Gastroesophageal sphincter (tissue), 4 donors: ENCODE measurements at places on chromosomes 1 and 21.

DNA sequence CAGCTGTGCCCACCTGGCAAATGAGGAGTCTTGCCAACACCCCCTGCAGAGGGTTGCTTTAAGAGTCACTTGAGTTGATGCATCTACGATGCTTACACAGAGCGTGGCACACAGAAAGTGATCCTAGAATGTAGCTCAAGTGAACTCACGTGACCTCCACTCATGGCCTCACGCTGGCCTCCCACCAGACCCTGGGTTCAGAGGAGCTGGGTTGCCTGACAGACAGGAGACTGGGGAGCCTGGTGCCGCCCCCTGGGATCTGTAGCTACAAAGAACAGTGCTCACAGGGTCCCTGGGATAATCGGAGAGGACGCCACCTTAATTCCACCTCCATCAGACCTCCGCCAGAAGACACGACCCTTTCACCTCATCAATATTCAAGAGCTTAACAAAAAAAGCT lies 81.4 kb upstream of the CASZ1 start:
- no peak for ATAC-seq

GRCh38 chr1:9363061-9363471 lies 70.4 kb downstream of the SPSB1 start:
- no peak for ATAC-seq

GRCh38 chr1:25641931-25642573 lies 25.5 kb downstream of the MAN1C1 start:
- ATAC-seq, result peak; percentile 70

GRCh38 chr1:115536279-115536816 lies 105.4 kb upstream of the VANGL1 start:
- ATAC-seq, result no peak

- no peak for ATAC-seq
Measured at GRCh38 chr1:204503913-204504519, 9.4 kb upstream of the PIK3C2B start.

GRCh38 chr1:150118716-150119115 lies 31.0 kb upstream of the PLEKHO1 start:
- ATAC-seq, result no peak

DNA sequence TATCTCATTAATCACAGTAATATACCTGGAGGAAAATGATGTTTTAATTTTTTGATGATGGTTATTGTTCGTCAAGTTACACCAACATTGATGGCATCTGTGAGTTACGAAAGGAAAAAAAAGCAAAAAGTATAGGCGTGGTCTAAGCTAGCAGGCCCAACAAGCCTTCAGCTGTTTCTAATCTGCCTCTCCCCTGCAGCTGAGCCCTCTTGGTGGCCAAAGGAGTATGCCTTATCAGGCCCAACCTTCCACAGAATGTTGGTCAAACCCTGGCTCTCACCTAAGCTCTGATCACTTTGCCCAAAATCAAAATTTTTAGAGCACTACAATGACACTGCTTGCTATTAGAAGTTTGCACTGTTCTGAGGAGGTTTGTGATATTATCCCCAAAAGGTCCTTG lies 4.9 kb downstream of the C1orf105 start:
- ATAC-seq, result no peak

DNA sequence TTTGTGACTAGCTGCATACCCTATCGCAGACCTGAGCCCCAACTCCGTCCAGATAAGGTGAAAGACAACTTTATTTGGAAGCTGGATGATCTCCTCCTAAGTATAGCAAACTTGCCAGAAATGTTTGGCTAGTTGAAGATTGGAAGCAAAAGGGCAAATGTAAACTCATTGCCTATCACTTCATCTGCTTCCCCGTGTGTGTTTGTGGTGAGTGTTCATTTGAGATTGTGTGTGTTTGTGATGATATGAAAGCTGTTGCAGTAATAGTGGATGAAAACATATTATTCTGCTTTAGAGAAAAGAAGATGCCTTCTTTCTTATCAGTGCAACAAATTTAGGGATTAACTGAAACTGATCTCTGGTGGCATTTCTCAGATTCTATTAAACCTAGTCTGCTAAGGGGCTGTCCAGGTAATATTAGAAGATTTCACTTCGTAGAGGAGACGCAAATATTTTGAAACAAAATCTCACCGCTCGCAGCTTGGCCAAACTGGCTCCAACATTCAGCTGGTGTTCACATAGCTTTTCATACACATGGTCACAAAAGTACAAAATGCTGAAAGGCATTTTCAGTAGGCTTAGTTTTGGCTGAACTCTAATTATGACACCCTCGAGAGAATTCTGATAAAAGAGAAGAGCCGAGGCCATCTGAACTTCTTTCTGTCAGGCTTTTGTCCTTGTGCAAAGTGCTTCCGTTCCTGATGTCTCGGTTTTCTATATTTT lies 1.1 kb downstream of the TBX19 start:
- no peak for ATAC-seq

- ATAC-seq, result no peak
Measured at GRCh38 chr1:167984886-167985489, 48.1 kb upstream of the MPC2 start.

DNA sequence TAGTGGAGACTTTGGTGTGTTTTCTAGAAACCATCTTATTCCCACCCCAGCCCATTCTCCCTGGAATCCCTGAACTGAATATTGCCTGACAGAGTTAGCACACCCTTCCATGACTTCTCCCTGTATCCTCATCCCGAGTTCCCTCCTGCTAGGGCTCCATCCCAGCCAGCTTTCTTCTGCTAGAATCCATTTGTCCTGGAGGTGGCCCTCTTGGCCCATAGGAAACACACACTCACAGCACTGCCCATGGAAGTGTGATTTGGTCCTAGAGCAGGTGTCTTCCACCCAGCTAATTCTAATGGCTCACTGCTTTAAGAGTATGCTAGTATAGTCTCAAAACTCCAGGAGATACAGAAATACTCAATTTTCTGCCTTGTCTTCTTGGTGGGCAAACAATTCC lies 4.1 kb downstream of the KRTAP15-1 start:
- no peak for ATAC-seq

- ATAC-seq, result no peak
Measured at GRCh38 chr1:106603616-106604015, 452.9 kb upstream of the PRMT6 start.

- ATAC-seq, result no peak
Measured at GRCh38 chr1:25619101-25619890, 2.7 kb downstream of the MAN1C1 start.
